ENCODE measurements at places on chromosomes 5 and 9.

DNA sequence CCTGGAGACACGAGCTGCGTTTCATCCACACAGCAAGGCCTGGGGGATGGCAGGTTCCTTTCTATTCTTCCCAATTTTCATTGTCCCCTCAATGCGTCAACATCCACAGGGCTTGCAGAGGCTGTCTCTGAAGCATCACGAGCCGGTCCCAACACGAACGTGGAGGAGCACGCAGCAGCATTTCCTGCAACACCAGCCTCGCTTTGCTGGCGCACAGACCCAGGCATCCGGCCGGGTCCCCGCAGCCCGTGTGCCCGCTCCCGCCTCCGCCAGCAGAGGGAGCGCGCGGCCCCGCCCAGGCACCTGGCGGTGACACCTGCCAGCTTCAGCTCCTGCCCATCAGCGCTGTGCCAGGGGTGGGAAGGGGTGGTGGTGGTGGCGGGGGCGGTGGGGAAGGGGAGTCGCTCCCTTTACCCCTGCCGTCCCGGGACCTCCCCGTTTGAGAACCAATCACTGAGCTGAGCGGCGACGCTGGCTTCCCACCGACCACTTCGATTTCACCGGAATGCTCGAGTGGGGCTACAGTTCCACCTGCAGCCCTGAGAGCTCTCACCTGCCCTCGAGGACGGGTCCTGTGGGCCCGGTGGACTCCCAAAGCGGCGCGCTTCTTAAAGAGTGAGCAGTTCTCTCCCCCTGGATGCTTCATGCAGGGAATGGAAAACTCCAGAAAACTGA is 464.5 kb downstream of the ICE1 start:
- DNase-seq: no peak

DNA sequence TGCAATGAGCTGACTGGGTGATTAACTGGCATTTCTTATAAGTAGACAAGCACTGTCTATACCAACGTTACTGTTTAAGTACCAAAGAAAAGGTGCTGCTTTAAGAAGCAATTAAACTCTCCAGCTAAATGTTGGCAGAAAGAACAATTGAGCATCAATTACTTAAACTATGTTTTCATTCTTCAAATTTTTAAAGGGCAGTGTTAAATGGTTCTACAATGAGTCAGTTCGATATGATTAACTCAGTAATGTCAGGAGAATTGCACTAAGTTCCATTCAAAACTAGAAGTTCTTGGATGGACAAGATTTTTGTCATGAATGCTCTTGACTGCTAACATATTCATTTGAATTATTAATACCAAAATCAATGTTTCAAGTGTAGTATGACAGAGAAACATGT is 593.7 kb downstream of the DNAH5 start:
- DNase-seq: no peak

- no peak for DNase-seq
Measured at GRCh38 chr5:100505984-100506670, 29.0 kb upstream of the FAM174A start.

- DNase-seq: no peak
Measured at GRCh38 chr5:149400304-149400703, 21.2 kb upstream of the IL17B start.

- DNase-seq: no peak
Measured at GRCh38 chr5:149071756-149072155, 8.9 kb upstream of the SH3TC2 start.

- DNase-seq: no peak
Measured at GRCh38 chr5:493119-493701, 31.0 kb downstream of the SLC9A3 start.

DNA sequence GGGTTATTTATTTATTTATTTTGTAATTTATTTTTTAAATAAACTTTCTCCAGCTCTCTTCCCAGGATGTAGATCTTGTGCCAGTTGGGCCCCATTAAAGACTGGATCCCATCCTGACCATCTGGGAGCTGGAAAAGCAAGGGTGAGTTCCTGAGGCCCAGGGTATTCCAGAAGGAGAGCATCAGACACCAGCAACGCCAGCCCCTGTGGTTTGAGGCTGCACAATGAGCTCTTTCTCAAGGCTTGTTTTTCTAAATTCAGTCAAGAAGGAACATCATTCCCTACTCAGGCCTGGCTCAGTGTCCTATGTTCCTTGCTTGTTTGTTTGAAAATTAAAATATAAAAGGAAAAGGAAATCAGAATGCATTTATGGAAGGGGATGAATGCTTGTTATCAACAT is 313.3 kb downstream of the EBF1 start:
- DNase-seq: no peak

- no peak for DNase-seq
Measured at GRCh38 chr9:30944225-30944569, 1440.2 kb upstream of the ACO1 start.

DNA sequence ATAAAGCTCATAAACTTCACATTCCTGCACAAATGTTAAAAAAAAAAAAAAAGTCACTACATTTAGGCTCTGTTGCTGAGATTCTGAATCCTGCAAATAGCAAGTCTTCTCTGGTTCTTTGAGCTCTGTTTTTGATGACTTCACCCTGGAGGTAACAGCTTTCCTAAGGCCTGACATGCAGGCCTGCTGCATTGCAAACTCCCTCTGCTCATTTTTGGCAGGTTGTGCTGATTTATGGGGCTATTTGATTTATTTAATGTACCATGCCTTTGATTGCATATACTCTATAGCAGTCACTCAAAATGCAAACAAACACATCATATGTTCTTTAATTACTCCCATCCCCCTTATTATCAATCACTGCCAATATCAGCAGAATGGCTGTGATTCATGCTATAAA is 416.1 kb upstream of the IZUMO3 start:
- DNase-seq: no peak

DNA sequence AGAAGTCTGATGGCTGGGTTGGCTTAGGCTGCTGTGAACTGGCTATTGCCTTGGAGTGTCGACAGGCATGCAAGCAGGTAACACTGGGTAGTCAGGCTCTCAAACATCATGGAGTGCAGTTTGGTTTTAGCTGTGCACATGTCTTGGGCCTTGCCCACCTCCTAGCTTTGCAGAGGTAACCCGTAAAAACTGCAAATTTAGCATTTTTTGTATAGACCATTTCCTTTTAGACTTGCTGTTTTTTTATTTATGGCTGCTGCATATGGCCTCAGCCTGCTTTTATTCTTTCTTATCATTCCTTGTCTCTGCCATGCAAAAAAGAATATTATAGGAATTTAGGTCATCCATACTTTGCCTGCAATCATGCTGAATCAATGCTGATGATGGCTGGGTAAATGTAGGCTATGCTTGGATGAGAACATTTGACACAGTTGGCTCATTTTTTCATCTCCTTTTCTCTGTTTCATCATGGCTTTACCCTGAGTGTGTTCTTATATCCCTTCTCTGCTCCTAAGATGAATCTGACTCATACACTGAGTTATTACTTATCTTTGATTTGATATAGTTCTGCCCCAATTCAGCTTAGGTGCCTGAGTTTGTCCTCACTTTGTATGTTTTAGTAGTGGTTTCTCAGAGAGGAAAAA is 27.2 kb downstream of the RECK start:
- DNase-seq: no peak

DNA sequence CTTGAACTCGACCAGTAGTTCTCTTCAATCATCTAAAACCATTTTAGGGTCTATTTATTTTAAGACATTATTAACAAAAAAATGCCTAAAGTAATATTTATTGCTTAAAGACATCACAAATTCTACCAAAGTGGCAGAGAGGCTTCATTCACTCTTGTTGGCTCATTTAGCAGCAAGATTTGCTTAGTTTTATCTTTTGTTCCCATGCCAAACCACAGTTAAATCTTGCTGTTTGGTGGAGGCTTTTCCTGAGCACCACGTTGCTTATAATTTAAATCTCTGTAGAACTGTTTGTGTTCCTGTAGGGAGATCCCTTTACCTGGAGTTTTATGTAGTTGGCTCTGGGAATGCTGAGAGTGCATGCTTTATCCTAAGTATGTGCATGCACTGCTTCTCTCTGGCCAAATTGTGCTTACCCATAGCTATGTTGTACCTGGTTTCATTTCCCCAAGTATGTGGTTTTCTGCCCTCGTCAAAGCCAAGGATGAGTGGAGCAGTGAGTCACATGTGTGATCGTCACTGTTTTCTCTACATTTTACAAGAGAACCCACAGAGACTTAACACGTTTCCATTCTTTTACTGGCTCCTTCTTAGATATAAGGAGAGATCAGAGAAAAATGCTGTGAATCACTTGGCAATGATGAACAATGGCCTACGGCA is 42.1 kb upstream of the MAST4 start:
- DNase-seq: no peak

DNA sequence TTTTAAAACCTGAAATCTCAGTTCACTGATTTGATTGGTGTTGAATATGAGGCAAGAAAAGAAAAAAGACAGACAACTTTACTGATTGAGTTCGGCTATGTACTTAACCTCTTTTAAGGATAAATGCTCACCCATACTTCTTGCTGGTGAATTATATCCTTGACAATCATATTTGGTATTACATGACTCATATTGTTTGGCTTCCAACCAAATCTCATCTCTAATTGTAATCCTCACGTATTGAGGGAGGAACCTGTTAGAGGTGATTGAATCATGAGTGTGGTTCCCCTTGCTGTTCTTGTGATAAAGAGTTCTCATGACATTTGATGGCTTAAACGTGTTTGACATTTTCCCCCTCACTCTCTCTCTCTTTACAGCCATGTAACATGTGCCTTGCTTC is 255.6 kb upstream of the IZUMO3 start:
- DNase-seq: no peak

DNA sequence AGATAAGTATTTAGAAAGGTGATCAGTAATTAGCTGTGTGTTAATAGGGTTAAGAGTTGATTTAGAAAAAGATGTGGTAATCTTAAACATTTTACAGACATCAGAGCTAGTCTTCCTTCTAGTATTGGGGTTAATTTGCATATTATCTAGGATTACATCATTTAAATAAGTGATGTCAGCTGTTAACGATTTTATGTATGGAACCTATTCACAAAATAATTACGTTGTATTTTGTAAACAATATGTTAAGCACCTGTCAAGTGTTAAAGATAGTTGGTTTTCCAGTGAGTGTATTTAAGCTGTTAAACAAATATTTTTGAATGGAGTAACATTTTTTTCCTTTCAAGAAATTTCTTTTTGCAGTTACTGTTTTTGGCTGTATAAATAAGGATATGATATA is 2.2 kb downstream of the DCP2 start:
- DNase-seq: no peak

- no peak for DNase-seq
Measured at GRCh38 chr5:58360794-58361193, 99.1 kb downstream of the PLK2 start.

GRCh38 chr9:131762356-131762932 is 22.6 kb upstream of the RAPGEF1 start:
- DNase-seq: peak; percentile 58

GRCh38 chr9:78848061-78848460 is 551.1 kb downstream of the PSAT1 start:
- DNase-seq: no peak

GRCh38 chr5:158725297-158725851 is 374.3 kb downstream of the EBF1 start:
- no peak for DNase-seq

DNA sequence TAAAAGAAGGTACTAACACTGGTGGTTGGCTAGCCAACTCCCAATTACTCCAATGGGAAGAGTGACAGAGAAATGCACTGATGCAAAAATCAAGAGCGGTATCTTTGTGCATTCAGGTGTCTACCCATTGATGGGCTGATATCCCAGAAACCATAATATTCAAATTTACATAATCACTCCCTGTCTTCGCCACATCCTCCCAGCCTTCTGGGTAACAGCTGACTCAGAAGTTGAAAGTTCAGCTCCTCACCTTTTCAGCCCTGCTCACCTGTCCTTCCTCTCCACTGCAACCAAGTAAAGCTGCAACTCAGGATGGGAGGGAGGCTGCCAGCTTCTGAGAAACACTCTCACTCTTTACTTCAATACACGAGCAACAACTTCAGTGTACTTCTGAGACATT is 6.9 kb downstream of the SUSD1 start:
- DNase-seq: no peak

DNA sequence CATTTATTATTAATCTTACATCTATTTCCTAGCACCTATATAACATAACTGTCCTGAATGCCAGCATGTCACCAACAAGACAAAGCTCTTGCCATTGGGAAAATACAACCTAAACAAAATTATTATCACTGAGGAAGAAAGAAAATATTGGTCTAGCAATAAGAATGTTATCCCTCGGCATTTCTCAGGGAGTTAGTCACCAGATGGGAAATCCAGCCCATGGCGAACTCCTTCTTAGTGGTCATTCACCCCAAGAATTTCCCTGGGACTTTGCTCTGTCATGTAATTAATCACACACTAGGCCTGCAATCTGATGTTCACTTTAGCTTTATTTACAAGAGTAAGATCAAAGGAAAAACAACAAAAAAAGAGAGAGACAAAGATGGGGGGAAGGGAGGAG is 56.1 kb upstream of the TAS2R1 start:
- no peak for DNase-seq

- no peak for DNase-seq
Measured at GRCh38 chr9:91349115-91349555, 12.6 kb downstream of the AUH start.

DNA sequence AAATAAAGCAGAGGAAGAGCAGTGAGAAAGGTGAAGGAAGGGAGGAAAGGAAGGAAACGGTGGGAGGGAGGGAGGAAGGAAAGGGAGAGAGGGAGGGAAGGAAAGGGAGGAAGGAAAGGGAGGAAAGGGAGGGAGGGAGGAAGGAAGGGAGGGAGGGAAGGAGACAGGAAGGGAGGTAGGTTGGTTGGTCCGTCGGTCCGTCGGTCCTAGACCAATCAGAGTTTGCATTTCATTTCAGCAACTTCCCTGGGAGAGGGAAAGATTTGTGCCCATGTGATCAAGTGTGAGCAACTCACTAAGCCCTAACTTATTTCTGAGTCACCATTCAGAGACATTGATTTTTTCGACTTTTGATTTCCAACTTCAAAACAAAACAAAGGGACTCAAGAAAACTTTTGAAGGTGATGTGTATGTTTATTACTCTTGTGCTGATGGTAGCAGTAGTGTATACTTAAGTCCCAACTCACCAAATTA is 18.8 kb downstream of the NANS start:
- DNase-seq: peak; percentile 71

- DNase-seq: peak; percentile 37
Measured at GRCh38 chr9:126857261-126857960, 3.0 kb upstream of the ZBTB34 start.

DNA sequence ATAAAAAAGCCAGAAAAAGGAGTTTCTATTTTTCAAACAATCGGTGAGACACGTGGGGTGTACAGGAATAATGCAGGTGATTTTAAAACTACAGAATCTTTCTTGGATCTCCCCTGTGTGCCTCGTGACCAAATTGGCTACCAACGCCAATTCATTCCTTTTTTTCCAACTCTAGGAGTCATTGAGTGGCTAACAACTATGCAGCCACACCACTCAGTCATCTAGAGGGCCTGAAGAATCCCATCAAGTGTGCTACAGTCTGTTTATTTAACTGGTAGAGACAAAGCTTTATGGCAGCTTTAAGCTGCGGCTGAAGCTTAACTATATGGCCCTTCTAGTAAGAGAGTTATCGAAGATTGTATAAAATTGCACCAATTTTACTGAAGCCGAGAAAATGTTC is 113.1 kb upstream of the NIPBL start:
- no peak for DNase-seq

- peak; percentile 49 for DNase-seq
Measured at GRCh38 chr5:143229896-143230675, 173.4 kb downstream of the NR3C1 start.

GRCh38 chr9:133534346-133535291 is at the start of gene ADAMTSL2:
Gene ADAMTSL2 (plus strand): TSS chr9:133534704. CDS start chr9:133536713, 2,009 bp downstream.
- peak; percentile 61 for DNase-seq

GRCh38 chr5:171650597-171650996 is 135.0 kb upstream of the SMIM23 start:
- no peak for DNase-seq

- DNase-seq: no peak
Measured at GRCh38 chr5:3276896-3277295, 318.7 kb upstream of the IRX1 start.

All from mucosa of gallbladder (tissue), 1 donor.